Caudate nucleus (tissue), 63 donors: ENCODE measurements at places on chromosomes 12 and 14.
A peak's percentile ranks its signal among the peaks of the same experiment; 100 is the strongest.

DNA sequence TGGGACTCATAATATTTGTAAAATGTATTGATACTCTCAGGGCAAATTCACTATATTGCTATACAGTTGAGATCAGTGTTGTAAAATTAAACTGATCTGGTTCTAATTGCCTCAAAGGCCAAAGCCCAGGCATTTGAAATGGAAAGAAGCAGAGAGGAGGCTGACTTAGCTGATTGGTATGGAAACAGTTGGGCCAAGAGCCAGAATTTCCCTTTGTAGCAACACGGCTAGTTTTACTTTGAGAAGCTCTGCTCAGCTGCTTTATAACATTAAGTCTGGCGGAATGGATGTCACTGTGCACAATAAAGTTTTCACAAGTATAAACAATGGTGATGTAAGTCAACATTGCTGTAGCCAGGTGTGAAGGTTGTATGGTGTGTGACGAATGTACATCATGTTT is 186.4 kb downstream of the MSRB3 start:
- DNase-seq: no peak

GRCh38 chr12:51963477-51963876 is 12.0 kb downstream of the ACVR1B start:
- DNase-seq: no peak

DNA sequence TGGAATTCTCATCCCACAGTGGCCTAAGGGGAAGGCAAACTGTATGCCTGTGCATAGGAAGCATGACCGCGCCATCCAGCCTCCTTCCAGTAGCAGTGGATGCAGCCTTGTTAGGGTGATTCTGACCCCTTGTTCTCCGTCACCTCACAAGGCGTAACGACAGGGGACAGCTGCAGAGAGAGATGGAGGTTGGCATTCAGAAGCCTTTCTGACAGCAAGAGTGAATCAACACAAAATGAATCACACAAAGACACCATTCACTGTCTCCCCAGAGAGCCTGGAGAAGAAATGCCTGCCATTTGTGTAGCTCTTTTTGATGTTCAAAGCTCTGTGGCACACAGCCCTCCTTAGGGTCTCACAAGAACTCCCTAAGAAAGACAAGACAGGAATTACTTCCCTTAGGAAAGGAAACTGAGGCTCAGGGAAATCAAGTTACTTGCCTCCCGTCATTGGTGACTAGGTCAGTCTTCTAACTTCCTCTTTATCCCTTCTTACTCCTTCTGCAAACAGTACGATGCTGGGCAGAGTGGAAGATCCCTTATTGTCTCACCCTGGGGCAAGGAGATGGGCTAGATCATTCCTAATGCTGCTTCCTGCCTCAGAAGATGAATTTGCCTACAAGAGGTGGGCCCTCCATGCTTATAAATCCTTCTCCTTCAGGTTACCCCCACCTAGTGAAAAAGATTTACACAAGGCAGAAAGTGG is 280.9 kb downstream of the CACNA1C start:
- DNase-seq: no peak

DNA sequence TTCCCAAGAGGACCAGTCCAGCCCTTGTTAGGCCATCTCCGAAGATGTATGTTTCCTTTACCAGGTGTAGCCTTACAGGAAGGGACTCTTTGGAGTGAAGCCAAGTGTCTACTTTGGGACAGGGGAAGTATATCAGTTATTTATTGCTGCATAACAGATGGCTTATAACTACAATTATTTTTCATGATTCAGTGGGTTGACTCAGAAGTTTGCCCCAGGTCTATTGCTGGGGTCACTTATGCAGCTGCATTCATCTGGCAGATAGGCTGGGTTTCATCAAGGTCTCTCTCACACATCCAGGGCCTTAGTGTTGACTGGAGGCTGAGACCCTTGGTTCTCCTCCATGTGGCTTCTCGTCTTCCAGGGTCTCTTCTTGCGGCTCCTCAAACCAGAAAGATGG is 170.1 kb downstream of the NRXN3 start:
- no peak for DNase-seq

GRCh38 chr14:77707355-77707723 is 484 bp downstream of the ALKBH1 start:
- DNase-seq: peak; percentile 52

GRCh38 chr12:34288963-34289345 is 266.7 kb downstream of the ALG10 start:
- DNase-seq: no peak

DNA sequence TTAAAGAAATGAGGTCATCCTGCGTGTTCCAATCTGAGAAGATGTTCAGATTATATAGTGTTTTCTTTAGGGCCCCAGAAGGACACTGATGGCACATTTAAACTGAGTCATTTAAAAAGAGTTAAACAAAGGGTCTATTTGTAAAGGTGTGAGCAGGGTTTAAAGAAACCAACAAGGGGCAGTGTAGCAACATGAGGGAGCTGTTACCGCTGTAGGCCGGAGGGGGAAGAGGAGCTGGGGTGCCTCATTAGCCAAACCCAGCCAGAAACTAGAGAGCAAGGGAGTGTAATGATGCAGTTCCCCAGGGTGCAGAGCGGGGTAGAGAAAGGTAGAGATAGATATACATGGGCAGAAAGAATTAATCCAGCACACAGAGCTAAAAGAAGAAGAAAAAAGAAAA is 160.4 kb downstream of the TBX5 start:
- DNase-seq: no peak

DNA sequence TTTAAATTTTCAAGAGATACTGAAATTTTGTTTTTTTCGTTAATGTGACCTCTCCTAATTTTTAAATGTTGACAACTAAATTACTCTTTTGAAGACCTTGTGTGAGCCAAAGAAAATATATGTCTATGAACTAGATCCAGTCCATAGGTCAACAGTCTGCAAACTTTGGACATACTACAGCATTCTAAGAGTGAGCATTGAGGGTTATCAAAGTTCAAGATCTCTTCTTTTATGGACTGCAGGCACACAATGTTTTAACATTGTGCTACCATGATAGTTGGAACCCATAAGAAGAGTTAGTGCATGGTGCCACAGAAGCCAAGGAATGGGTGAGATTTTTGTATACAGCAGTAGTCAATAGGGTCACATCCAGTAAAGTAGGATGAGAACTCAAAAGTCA is 43.0 kb upstream of the ACSS3 start:
- DNase-seq: no peak

DNA sequence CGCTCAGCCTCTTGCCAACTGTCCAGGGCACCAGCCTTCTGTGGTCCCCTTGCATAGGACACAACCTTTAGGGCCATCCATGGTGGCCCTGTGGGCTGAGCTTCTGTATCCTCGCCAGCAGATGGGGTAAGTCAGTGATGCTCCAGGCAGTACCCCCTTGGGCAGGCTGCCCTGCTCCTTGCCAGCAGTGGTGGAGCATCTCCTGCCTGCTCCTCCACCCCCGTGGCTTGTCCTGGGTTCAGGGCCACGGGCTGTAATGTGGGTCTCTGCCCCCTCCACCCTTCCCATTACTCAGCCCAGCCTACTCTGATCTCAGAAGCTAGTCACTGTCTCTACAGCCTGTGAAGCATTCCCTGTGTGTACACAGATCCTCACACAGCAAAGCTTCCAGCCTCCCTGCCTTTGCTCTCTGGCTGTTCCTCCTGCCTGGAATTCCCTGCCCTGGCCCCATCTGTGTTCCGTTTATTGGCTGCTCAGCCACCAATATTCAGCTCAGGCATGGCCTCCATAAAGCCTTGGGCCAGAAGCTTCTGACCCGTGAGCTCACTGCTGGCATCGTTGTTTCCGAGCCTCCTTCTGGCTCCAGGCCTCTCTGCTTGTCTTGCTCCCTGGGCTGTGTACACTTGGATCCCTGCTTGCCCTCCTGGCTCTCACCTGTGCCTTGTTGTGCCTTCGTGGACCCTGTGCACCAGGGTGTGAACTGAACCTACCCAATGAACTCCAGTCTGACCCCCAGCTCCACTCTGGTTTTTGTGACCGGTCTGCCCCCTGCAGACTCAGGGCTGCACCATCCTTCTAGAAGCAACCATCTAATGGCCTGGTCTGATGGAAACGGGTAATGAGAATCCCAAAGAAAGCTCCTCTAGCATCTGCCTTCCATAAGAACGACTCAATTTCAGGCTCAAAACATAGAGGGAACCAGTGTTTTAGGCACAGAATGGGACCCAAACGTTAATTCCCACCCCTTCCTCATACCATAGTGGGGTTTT is 177.0 kb upstream of the PRMT8 start:
- DNase-seq: peak; percentile 18

GRCh38 chr12:120775862-120776552 is 50.4 kb downstream of the ACADS start:
- no peak for DNase-seq

DNA sequence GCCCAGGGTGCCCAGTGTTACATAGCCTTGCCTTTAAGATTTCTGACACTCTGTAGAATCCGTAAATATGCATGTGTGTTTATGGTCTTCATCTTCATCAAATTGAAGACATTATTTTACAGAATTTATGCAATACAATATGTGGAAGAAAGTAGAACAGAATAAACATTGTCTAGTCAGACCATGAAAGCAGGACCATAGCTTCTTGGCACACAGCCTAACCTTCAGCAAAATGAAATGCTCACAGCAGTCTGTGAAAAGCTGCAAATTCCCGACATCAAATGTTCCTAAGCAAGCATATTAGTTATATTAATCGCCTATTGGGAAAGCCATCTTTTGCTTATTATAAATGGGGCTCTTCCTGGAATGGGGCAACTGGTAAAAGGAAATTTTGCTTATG is 111.3 kb upstream of the GARIN2 start:
- no peak for DNase-seq

GRCh38 chr12:104181313-104181712 is 34.3 kb upstream of the TXNRD1 start:
- no peak for DNase-seq

GRCh38 chr12:42238240-42239140 is at the start of gene YAF2:
TSS of gene YAF2 (minus strand) at chr12:42238248. CDS start at chr12:42238180, 68 bp downstream.
- peak; percentile 85 for DNase-seq

DNA sequence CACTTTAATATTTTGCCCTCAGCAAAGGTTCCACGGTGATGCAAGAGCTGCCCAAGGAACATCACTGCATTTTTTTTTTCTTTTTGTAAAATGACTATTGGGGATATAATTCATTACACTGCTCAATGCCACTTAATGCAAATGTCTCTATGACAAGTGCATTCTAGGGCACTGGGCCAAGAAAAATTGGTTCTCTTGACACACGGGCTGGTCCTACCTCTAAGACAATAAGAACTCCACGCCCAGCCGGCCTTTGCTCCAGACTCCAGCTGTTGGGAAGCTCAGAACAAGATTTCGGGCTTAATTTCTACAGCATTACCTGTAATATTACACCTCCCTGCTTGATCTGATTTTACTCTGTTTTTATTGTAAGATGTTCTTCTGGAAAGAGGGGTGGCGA is 48.8 kb upstream of the VRK1 start:
- no peak for DNase-seq

GRCh38 chr12:65694130-65694529 is 130.2 kb upstream of the HMGA2 start:
- no peak for DNase-seq

- DNase-seq: no peak
Measured at GRCh38 chr14:52703225-52703624, 3.8 kb upstream of the PSMC6 start.

- DNase-seq: no peak
Measured at GRCh38 chr12:69102856-69103255, 136.5 kb upstream of the CPSF6 start.

GRCh38 chr12:69985656-69986055 is 160.6 kb downstream of the MYRFL start:
- no peak for DNase-seq

DNA sequence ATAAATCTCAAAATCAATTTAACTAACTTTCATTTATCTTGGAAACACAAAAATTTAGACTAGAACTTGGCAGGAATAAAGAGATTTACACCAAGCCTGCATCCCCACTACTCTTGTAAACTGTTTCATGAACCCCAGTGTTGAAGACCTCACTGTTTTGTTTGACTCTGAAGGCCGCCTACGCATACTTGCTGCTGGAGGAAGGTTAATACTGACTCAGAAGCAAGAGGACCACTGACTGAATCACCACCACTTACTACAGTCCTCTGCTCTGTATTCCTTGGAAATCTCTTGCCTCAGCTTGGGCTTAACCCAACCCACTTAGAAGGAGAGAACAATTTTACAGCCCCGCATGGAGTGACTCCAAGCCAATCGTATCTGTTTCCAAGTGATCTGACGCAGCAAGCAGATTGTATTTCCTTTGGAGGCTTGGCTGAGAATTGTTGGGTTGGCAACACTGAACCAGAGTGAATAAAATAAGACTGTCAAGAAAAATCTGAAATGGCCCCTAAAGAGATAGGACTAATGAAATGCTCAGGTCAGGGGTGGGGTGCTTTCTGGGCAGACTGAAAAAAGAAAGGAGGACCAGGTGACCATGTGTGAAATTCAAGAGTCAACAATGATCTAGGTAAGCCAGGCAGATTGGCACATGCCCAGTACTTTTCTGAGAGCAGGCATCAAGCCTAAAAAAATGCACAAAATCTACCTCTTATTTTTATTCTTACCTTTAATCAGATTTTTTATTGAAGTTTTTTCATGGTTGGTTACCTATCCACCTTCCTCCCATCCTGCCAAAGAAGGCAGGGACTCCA is 248.6 kb downstream of the ZFP36L1 start:
- DNase-seq: peak; percentile 20

- no peak for DNase-seq
Measured at GRCh38 chr12:67558775-67559174, 89.8 kb upstream of the DYRK2 start.

DNA sequence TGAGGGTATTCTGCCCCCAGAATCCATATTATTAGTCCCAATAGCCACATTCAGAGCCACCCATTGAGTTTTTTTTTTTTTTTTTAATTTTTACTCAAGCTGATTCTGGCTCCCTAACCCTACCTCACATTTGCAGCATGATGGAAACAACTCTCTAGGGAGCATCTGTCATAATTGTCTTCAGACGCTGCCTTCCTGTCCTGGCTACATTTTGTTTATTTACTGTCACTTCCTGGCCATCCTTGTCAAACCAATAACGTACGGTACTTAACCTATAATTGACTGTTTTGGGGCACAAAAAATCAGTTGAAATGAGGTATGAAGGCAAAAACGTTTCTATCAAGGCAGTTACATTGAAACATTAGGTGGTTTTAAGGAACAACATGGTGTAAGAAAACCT is 2.1 kb downstream of the GLIPR1 start:
- no peak for DNase-seq

DNA sequence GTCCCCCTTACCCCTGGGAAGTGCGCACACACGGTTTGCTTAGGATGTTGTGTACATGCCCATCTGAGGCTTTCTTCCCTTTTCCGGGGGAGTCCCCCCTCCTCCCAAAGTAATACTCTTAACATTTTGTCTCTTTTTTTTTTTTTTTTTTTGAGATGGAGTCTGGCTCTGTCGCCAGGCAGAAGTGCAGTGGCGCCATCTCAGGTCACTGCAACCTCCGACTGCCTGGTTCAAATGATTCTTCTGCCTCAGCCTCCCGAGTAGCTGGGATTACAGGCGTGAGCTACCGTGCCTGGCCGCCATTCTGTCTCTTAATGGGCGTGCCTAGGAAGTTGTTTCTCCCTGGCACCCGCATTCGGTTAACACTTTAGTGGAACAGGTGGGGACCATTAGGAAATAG is 4.5 kb upstream of the GMFB start:
- DNase-seq: no peak

- DNase-seq: no peak
Measured at GRCh38 chr12:93315907-93316622, 61.7 kb upstream of the NUDT4 start.

- DNase-seq: no peak
Measured at GRCh38 chr14:99257122-99257672, 14.8 kb downstream of the BCL11B start.
